Activated CD4-positive, CD25-positive, alpha-beta regulatory T cell treated with anti-CD3 and anti-CD28 coated beads, Interleukin-2, amount 50 U/mL, for 72 hours (primary cell): ENCODE measurements at places on chromosomes 12 and 14.
A peak's percentile ranks its signal among the peaks of the same experiment; 100 is the strongest.

GRCh38 chr12:121357331-121357730, 5.1 kb upstream of the ANAPC5 start:
- no peak for DNase-seq

DNA sequence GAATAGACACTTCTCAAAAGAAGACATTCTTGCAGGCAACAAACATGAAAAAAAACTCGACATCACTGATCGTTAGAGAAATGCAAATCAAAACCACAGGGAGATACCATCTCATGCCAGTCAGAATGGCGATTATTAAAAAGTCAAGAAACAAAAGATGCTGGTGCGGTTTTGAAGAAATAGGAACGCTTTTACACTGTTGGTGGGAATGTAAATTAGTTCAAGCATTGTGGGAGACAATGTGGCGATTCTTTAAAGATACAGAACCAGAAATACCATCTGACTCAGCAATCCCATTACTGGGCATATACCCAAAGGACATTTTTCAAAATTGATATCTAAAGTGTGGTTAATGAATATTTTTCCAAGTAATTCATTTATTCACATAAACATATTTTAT, 39.6 kb upstream of the LIN7A start:
- DNase-seq = no peak

- no peak for DNase-seq
Measured at GRCh38 chr12:129701631-129702101, 202.2 kb downstream of the TMEM132D start.

DNA sequence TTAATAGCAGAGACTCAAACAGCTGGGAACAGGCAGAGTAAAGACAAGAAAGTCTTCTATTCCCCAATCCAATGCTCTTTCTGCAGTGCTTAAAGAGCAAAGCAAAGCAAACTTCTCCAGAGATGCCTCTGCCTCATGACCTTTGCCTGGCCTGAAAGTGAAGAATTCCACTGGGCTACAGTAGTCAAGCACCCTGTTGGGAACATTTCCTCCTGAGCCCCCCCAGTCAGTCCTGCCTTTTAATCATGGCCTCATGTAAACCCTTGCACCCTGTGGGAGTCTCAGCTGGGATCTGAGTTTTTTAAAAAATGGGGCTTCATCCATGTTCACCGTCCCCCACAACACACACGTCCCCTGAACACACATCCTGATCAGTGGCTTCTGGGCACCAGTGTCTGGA, 62.7 kb upstream of the TSPAN11 start:
- DNase-seq = no peak

- DNase-seq = no peak
Measured at GRCh38 chr12:101050631-101051030, 159.4 kb downstream of the SLC5A8 start.

GRCh38 chr12:124876171-124876570, 12.5 kb upstream of the SCARB1 start:
- no peak for DNase-seq

GRCh38 chr14:101520621-101521472, 40.4 kb upstream of the DIO3 start:
- DNase-seq = no peak

DNA sequence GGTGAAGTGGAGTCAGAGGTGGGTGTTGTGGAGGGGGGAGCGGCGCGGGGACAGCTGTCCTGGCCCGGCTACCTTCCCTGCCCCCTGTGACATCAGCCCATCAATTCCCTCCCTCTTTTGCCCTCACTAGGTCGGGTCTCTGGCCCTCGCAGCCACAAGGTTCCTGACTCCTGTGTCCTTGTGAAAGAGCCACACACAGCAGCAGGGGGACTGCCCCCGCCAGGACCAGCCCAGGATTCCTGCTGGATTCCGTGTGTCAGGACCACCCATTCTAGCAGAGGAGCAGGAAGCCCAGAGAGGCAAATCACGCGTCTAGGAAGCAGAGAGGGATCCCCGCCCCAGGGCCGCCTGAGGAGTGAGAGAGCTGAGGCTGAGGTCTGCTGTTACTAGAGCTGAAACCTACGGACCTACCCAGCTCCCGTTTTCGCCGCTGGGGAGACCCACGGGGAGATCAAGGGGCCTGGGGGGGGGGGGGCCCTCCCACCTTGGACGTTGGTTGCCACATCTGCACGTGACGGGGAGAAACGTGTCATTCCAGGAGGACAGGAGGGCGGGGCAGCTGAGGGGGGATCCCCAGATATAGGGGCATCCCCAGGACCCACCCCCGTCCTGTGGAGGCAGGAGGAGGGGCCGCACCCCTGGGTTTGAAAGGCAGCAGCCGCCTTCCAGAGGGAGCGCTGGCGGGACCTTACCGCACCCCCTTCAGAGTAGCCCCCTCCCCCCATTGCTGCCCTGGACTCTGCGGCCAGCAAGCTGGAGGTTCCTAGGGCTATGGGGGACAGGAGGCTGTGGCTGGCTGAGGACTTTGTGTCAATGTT, 12.5 kb upstream of the INF2 start:
- DNase-seq = peak; percentile 61

DNA sequence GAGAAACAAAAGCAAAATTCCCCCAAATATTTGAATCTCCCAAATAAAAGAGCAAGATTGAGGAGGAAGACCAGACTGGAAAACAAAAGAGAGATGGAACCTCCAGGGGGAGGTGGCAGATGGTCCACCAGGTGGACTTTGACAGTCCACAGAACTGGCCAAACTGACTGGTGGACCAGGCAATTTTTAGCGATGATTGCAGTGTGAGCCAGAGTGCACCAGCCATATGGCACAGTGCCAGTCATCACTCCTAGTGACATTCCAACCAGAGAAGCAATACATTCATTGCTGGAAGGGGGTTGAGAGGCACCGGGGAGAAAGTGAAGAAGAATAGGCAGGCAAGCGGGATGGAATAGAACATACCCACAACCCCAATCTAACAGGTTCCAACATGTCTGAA, 182.9 kb downstream of the EXOC5 start:
- DNase-seq = no peak

DNA sequence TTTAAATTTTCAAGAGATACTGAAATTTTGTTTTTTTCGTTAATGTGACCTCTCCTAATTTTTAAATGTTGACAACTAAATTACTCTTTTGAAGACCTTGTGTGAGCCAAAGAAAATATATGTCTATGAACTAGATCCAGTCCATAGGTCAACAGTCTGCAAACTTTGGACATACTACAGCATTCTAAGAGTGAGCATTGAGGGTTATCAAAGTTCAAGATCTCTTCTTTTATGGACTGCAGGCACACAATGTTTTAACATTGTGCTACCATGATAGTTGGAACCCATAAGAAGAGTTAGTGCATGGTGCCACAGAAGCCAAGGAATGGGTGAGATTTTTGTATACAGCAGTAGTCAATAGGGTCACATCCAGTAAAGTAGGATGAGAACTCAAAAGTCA, 43.0 kb upstream of the ACSS3 start:
- DNase-seq = no peak

DNA sequence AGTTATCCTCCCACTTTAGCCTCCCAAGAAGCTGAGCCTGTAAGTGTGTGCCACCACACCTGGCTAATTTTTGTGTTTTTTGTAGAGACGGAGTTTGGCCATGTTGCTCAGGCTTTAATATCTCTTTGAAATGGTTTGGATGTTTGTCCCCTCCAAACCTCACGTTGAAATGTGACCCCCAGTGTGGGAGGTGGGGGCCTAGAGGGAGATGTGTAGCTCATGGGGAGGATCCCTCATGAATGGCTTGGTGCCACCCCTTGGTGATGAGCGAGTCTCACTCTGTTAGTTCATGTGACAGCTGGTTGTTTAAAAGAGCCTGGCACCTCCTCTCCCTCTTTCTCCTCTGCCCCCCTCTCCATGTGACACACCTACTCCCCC, 23.6 kb upstream of the TTC7B start:
- no peak for DNase-seq

- DNase-seq = no peak
Measured at GRCh38 chr12:49220972-49221371, 32.1 kb upstream of the TUBA1A start.

- no peak for DNase-seq
Measured at GRCh38 chr12:11732023-11732422, 82.5 kb downstream of the ETV6 start.

- DNase-seq = no peak
Measured at GRCh38 chr12:50845021-50845647, 2.4 kb downstream of the TMPRSS12 start.

DNA sequence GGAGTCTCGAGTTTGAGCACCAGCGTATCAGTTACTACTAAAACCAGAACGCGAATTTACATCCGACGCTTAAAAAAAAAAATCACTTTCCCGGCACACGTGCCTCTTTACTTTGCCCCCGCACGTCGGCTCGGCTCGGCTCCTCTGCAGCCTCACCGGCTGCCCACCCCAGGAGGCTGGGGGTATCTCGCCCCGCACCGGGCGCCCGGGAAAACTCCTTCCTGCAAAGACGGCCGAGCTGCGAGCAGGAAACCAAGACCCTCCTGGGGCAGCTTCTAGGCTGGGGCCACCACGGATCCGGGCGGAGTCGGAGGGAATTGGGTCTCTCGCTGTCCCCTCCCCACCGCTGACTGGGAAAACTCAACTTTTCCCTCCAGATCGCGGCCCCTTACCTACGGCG, 610 bp downstream of the VSIG10 start:
- DNase-seq = peak; percentile 31

DNA sequence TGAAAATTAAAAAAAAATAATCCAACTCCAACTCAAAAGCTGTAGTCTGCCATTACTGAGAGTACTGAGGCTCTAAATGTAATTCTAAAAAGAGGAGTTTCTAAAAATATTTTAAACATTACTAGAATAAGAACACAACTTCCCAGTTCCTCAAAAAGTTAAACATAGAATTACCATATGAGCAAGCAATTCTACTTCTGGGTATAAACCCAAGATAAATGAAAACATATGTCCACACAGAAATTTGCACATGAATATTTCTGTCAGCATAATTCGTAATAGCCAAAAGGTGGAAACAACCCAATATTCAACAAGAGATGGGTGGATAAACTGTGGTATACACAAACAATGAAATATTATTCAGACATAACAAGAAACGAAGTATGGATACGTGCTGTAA, 15.0 kb upstream of the NR2C1 start:
- no peak for DNase-seq

DNA sequence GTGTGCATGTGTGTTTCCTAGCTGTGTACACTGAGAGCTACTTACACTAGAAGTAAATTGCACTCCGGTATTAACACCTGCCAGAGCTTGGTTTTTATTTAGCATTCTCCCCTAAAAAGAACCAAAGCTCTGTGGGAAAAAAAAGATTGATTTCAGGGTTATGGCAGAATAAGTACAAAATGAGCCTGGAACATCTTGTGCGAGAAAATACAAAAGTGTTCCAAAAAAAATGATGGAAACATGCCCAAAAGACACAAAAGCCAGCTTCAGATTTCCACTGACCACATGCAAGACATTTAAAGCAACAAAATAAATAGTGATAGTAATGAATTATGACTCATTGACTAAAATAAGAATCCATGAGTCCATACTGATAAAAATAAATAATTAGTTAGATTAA, 188.3 kb downstream of the GXYLT1 start:
- DNase-seq = no peak

DNA sequence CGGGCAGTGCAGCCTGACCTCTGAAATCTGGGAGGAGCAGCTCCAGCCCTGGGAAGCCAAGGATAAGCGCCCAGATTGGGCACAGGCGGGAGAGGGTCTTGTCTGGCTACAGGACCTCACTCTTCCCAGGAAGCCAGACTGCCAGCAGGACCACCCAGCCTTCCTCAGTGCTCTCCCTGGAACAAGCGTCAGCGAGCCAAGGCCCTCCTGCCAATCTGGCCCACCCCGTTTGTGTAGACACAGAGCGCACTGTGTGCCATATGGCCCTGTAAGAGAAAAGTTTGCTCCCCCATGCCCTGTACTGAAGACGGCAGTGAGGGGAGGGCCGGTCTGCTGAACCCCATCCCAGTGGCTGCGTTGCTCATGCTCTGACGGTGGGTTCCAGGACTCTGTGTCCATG, 1.2 kb upstream of the C14orf180 start:
- no peak for DNase-seq

- DNase-seq = no peak
Measured at GRCh38 chr12:112018571-112019237, 5.5 kb downstream of the ERP29 start.

DNA sequence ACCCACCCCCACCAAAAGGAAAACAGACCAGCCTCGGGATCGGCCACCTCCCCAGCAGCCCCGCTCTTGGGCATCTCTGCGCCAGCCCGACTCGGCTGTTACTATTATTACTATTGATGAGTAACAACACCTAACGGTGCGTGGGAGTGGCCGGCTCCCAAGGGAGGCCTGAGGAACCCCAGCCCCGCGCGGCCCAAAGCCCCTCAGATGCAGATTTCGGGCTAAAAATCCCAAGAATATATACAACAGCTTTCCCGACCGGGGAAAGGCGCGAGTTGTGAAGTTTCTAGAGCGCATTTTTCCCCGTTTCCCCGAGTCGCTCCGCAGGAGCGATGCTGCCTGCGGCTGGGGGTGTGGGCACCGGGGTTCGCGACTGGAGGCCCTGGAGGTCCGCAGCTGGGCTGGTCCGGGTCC, 565 bp downstream of the NT5DC3 start:
- DNase-seq = no peak

DNA sequence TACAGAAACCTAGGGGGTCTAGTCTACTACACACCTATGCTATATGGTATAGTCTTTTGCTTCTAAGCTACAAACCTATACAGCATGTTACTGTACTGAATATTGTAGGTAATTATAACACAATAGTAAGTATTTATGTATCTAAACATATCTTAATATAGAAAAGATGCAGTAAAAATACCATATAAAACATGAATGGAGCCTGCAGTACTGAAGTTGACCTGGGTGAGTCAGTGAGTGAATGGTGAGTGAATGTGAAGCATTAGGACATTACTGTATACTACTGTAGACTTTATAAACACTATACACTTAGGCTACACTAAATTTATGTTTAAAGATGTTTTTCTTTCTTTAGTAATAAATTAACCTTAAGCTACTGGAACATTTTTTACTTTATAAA, 13.1 kb upstream of the ABCD2 start:
- DNase-seq = no peak

- DNase-seq = no peak
Measured at GRCh38 chr14:100503251-100503650, 84.0 kb downstream of the BEGAIN start.

DNA sequence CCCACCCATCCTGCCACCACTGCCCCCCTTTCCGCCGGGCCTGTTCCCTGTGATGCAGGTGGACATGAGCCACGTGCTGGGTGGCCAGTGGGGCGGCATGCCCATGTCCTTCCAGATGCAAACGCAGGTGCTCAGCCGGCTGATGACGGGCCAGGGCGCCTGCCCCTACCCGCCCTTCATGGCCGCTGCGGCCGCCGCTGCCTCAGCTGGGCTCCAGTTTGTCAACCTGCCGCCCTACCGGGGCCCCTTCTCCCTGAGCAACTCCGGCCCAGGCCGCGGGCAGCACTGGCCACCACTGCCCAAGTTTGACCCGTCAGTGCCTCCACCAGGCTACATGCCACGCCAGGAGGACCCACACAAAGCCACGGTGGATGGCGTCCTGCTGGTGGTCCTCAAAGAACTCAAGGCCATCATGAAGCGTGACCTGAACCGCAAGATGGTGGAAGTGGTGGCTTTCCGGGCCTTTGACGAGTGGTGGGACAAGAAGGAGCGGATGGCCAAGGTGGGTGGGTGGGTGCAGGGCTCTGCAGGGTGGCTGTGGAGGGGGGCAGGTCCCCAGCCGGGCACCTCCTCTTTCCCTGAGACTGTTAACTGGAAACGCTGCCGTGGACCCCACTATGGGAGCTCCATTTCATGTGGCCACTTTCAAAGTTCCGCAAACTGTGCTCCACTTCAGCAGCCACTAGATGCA, 10.8 kb downstream of the SETD1B start:
- DNase-seq = no peak
